Stimulated activated CD4-positive, alpha-beta T cell treated with anti-CD3 and anti-CD28 coated beads, Interleukin-1b, Interleukin-23, amount 100 ng/mL, for 4 hours (primary cell): ENCODE measurements at places on chromosomes 4 and X.

- no peak for DNase-seq
Observed at GRCh38 chrX:43835559-43835958, 46.7 kb downstream of the MAOB start.

DNA sequence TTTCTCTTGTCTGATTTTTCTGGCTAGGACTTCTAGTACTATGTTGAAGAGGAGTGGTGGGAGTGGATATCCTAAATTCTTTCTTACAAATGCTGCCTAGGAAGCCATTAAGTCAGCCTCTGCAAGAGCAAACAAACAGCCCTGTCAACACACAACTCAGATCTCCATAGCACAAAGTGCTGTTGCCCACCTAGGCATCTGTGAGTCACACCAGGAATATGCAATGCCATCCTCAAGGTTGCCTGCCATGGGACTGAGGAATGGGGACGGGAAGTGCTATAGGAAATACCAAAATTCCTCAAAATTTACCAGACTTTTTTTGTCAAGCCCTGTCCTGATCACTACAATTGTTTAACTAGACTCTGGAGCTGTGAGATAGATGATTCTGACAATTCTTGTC, 466.9 kb downstream of the FSTL5 start:
- DNase-seq = no peak

DNA sequence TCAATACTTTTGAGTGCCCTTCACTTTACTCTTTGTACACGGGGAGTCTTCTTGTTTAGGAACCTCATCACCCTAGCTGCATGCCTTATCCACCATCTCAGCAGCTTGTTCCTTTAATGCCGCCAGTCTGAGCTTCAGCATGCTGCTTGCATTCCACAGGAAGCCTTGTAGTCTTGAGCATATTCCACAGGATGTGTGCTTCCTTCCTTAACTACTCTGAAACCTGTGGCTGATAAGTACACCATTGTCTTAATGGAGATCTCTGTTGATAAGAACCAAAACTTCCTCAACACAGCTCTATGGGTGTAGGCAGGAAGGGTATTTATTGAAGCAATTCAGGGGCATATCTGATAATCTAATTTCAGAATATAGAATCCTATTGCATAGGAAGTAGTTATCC, 24.4 kb upstream of the CCNI start:
- DNase-seq = no peak

GRCh38 chr4:1009542-1010394, 1.7 kb upstream of the FGFRL1 start:
- DNase-seq = peak; percentile 67

DNA sequence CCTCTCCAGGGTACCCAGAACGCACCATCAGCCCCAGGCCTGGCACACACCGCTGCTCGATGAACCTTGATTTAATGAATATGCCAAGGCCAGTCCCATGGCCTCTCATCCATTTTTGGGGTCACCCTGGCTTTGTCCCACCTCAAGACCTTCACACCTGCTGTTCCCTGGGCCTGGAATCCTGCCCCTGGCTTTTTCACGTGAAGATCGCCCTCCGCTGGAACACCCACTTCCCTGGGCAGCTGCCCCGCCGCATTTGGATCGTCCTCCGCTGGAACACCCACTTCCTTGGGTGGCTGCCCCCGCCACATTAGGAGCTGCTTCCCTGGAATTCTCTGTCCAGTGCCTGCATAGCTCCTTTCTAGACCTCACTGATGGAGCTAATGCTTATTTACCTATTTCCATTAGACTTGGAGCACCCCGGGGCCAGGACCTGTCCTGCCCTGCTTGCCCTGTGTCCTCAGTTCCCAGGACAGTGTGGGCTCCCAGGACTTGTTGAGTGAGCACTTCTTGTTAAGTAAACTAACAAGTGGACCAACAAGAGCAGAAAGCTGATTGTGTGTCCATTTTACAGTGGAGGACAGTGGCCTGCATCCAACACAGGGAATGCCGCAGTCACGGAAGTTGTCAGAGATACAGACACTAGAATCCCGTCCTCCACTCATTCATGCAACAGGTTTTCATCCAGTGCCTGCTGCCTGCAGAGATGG, 12.5 kb downstream of the BLOC1S4 start:
- no peak for DNase-seq

DNA sequence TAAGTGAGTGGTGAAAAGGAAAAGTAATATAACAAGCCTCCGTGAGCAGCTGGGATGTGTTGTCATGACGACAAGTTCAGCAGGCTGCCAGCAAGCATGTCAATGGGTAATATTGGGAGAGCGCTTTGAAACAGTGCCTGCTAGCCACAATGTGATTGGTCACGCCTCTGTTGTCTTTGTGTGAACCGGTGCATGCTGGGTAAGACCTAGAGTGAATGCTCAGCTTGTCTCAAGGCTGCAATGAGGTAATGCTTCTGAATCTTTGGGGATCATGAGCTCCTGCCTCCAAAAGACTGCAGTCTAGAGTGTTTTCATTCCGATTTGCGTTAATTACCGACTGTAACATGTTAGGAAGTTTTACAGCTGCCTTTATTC, 54.9 kb downstream of the STOX2 start:
- no peak for DNase-seq

GRCh38 chrX:64885850-64886249, 90.4 kb downstream of the ZC4H2 start:
- DNase-seq = no peak

GRCh38 chr4:127698789-127699200, 31.4 kb upstream of the SLC25A31 start:
- no peak for DNase-seq

DNA sequence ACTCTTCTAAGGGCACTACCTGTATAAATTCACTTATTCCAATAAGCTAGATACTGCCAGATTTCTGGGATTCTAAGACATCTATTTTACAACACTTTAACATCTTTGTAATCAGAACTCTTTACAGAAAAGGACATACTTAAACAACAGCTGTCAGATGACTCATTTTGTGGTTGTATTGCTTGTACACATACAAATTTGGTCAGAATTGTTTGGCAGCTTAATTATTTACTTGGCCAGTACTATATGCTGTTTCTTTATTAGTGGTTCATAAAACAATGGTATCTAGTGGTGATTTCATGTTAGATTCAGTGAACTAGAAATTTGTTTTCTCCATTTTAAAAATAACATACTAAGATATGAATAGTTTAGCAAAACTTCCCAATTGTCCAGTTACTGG, 27.2 kb downstream of the PALLD start:
- no peak for DNase-seq
